ENCODE measurements at places on chromosomes 2 and 18.

GRCh38 chr2:100632037-100632436 is 69.2 kb downstream of the PDCL3 start:
- no peak for DNase-seq

DNA sequence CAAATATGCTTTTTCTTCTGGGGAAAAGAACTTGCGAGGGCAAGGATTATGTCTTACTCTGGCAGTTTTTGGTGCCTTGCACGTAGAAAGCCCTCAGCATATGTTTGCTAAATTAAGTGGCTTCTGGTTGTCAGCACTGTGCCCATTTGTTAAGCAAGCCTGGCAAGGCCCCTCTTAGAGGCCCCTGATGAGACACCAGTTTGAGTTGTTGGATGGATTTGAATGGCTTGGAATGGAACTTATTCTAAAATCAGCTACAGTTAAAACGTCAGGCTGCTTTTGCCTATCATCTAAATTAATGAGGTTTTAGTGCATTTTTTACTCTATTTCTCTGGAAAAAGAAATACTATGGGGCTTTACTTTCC is 28.2 kb downstream of the TMEM182 start:
- DNase-seq: no peak

DNA sequence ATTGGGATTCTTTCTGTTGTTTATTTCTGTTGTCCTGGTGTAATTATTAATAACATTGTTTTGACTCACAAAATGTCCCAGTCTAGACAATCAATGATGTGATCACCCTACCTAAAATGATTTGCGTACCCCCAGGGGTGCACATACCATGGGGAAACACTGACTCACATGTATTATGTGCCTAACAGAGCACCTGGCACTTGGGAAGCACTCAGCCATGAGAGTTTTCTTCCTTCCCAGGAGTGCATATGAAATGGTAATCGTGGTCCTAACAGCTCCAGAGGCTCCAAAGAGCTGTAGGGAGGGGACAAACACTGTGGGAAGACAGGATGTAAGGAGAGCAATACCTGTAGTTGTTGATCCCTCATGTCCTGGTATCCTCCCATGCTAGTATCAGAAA is 187.8 kb upstream of the ERBB4 start:
- DNase-seq: no peak

GRCh38 chr2:197997083-197997541 is 192.7 kb downstream of the PLCL1 start:
- no peak for DNase-seq

DNA sequence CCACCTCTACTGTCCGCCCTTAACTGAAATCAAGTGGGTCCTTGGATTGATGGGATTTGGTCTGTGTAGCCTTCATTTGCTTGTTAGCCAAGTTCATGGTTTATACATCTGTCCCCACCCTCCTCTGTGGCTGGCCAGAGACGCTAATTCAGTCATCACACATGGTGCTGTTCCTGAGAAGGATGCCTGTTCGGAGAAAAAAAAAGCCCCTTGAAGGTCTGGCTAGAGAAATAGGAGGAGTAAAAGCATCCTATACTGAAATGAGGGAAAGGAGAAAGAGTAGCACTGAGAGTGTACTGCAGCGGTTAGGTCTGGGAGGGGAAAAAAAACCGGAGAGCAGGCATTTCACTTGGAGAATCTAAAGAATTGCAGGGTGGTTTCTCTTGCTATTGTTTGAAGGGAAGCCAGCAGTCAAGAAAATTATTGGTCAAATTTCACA is 180.6 kb upstream of the EPAS1 start:
- no peak for DNase-seq

DNA sequence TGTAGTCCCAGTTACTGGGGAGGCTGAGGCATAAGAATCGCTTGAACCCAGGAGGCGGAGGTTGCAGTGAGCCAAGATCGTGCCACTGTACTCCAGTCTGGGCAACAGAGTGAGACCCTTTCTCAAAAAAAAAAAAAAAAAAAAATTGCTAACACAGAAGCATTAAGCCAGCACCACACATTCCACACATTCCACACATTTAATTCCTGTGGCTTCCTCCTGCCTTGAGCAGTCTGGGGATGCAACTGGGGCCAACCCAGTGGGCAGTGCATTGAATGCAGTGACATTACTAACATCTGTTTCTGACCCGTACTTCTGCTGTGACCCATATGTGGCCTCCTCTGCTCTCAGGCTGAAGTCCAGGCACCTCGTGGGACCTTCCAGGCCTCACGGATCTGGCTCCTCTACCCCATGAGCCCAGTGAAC is 107.0 kb downstream of the BCL2L11 start:
- no peak for DNase-seq

DNA sequence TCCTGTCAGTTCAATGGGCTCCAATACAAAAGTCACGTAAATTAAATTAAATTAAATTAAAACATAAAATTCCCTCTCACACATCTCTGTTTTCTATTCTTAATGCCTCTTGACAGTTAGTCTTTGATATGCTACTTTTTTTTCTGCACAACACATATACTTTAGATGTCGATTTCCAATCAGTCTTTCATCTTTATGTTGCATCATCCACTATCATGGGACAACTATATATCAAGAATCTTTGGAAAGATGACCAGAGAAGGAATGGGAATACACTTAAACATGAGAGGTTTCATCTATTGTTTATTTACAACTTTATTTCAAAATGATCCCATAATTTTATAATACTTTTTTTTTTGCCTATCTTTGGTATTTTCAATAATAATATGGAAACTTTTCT is 733.3 kb upstream of the FANCL start:
- DNase-seq: no peak

DNA sequence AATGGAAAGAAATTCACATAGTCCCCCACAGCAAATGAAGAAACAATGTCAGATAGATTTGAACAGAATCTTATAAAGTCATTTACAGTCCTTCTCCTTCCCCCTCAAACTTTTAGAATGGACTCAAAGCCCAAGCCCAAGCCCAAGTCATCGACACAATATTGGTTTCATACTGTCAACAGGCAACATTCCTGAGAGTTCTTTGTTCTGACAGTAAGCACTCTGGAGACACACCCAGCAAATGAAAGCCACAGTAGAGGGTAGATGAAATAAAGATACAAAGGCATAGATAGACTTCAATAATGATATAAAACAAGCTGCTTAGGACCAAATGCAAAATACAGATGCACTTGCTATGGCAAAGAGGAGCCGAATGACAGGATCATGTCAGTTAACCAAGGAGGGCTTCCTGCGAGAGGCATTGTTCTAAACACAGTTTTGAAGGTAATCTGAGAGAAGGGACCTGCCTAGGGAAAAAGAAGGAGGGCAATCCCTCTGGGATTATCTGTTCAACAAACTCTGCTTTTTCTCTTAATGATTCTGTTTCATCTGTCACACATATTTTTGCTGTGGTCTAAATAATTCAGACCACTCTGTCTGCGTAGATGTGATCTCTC is 97.1 kb upstream of the MAP4K3 start:
- DNase-seq: no peak

DNA sequence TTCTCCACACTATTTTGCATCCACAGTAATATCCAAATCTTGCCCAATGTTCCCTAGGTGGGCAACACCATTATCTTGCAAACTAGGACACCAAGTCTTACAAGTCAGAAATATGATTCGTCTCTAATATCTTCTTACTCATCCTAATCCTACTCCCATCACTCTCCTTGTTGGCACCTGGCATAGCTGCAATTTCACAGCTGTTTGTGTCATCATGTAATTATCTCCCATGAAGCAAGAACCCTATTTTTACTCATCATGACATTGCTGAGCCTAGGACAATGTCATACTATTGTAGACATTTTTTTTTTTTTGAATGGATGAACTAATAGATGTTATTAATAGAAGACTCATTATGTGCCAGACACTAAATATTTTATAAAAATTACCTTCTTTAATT is 91.3 kb upstream of the CCDC141 start:
- no peak for DNase-seq

DNA sequence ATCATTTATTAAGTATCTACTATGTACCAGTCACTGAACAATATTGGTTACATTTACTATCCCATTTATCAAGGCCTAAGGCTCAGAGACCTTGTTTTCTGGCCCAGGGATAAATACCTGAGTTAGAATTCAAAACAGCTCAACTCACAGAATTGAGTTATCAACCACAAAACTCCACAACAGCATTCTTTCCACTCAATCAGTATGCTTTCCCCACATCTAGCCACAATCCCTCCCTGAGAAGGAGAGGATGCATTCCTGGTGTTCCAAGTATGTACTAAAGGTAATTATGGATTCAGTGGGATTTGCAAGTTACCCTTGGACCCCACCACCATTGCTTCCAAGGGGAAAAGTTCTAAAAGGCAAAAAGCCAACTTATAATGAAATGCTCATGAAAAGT is 104.2 kb upstream of the PID1 start:
- no peak for DNase-seq

- no peak for DNase-seq
Measured at GRCh38 chr18:34031810-34032209, 192.9 kb downstream of the NOL4 start.

GRCh38 chr2:72678024-72678423 is 147.8 kb downstream of the EXOC6B start:
- no peak for DNase-seq

- no peak for DNase-seq
Measured at GRCh38 chr2:7977981-7978380, 703.9 kb upstream of the ID2 start.

DNA sequence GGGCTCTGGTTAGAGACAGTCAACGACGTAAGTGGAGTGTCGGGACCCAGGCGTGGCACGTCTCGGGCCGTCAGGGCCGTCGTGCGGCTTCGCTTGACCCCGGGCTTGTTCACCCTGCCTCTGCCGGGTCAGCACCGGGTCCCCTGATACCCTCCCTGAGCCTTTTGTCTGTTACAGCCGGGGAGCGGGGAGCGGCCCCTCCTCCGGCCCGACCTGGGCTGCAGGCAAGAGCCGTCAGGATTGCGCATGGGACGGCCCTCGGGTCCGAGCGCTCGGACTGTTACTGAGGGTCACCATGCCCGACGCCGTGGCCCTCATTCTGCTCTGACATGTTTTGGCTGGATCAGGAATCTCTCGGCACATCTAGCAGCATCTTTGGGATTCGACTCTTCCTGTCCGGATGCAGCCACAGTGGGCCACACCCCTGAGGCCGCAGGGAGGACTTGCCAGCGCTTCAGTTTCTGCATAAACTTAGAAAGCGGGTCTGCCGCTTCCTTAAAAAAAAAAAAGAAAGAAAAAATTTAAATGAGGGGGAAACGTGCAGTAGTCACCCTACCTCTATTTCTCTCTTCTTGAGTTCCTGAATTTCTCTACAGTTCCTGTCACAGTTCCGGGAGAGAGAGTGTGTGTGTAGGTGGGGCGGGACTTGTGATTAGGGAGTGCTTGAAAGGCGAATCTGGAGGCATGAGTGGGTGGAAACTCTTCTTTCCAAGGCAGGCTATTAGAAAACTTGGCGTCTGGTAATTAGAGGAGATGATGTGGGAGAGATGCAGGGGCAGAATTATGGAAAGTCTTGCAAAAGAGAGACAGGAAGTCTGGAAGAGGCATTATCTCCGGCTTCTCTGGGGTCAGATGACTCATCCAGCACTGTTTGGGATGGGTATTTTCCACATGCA is 909 bp downstream of the TMEM87B start:
- no peak for DNase-seq

- no peak for DNase-seq
Measured at GRCh38 chr2:28678944-28679343, 72.7 kb upstream of the PPP1CB start.

- DNase-seq: no peak
Measured at GRCh38 chr2:228974169-228974568, 296.9 kb downstream of the PID1 start.

All from activated CD8-positive, alpha-beta memory T cell treated with anti-CD3 and anti-CD28 coated beads for 48 hours (primary cell).